ENCODE measurements at places on chromosomes 2 and 18. TPM values are rescaled to one million over a fixed set of nuclear protein-coding genes. Genes with fewer than 3 reads are reported as not detected.
A peak's percentile ranks its signal among the peaks of the same experiment; 100 is the strongest.

Gene SNED1
- polyA plus RNA-seq = not detected

Gene TRABD2A
- polyA plus RNA-seq = 3.0 TPM

Gene RALBP1
- 47.8 TPM for polyA plus RNA-seq

Gene ANKRD39
- polyA plus RNA-seq = 41.2 TPM

Gene RDH14
- 45.2 TPM for polyA plus RNA-seq

Gene TP53I3
- 0.69 TPM for polyA plus RNA-seq

Gene LRRC30
- not detected for polyA plus RNA-seq

Gene PAIP2B
- polyA plus RNA-seq = 1.6 TPM

Gene TPRKB
- polyA plus RNA-seq = 58.5 TPM

Gene GAREM2
- polyA plus RNA-seq = 0.50 TPM

Gene C1GALT1C1L
- not detected for polyA plus RNA-seq

Gene LINC00305
- not detected for polyA plus RNA-seq

Gene PJVK
- polyA plus RNA-seq = 0.19 TPM

Gene TXNDC2
- polyA plus RNA-seq = not detected

- peak; percentile 18 for DNase-seq
These were observed 53.3 kb downstream of the ZNF236 start for GRCh38 chr18:76875390-76876325.

DNA sequence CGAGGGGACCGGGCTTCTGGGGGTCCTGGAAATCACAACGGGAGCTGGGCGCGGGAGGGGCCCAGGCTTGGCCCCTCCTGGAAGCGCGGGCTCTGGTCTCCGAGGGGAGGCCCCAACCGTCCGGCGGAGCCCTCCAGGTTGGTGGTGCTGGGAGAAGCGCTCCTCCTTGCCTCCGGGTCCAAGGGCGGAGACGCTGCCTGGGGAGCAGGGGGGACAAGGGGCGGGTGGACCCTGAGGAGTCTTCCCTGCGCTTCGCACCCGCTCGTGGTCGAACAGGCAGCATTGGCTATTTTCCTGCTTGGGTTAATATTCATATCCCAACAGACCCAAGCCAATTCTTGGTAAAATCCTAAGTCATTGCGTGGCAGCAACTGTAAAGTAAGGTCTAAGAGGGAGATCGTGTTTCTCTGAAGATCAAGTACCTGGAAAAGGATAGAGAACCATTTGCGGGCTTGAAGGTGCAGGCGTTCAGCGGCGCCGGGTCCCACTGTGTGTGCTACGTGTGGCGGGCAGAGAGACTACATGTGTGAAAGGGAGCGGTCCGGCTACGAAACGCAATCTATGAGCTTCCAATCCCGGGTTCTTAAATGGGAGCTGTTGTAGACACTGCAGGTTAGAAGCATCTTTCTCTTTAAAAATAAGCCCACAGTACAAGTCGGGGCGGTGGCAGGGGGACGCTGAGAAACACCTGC lies 805 bp downstream of the CIDEA start:
- no peak for DNase-seq

DNA sequence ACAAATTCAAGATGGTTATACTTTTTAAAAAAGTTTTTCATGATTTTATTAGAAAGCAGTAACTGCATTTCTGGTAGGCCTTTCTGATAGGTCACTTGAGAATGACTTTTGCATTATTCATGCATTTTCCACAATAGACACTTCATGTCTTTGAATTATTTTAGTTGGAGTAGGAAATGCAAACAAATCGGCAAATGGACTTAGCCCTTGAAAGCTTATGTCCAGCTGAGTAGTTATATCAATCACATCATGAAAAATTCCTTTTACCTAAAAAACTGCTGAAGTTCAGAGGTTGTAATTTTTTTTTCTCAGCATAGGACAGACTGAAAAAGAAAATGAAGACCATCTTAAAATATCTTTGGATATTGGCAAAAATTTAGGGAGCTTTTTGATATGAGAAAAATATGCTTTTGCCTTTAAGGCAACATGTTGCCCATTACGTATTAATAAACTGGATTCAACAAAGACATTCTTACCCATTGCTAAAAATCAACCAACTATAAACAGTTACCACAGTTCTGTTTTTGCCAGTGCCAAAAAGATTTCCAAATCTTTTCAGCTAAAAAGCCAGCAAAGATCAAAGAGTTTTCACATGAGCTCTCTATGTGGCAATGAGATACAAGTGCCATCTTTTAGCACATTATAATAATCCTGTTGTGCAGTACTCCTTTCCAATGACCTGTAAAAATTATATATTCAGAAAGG lies 45.5 kb upstream of the FRZB start:
- DNase-seq = no peak

DNA sequence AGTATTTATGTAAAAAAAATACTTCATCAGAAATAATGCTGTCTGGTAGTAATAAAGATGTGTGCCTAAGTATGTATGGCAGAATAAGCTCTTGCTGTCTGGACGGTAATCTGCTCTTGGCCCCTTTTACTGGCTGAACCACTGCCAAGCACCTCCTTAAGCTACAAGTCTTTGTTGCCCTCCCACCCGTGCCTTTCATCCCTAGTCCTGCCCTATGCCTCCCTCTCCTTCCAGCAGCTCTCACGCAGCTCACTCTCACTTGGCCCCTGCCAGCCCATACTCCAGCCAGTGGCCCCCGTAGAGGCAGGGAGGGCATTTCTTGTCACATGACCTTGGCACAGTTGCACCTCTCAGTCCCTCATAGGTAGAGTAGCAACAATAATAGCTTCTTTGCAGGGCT lies 54.5 kb upstream of the NPAS2 start:
- no peak for DNase-seq

DNA sequence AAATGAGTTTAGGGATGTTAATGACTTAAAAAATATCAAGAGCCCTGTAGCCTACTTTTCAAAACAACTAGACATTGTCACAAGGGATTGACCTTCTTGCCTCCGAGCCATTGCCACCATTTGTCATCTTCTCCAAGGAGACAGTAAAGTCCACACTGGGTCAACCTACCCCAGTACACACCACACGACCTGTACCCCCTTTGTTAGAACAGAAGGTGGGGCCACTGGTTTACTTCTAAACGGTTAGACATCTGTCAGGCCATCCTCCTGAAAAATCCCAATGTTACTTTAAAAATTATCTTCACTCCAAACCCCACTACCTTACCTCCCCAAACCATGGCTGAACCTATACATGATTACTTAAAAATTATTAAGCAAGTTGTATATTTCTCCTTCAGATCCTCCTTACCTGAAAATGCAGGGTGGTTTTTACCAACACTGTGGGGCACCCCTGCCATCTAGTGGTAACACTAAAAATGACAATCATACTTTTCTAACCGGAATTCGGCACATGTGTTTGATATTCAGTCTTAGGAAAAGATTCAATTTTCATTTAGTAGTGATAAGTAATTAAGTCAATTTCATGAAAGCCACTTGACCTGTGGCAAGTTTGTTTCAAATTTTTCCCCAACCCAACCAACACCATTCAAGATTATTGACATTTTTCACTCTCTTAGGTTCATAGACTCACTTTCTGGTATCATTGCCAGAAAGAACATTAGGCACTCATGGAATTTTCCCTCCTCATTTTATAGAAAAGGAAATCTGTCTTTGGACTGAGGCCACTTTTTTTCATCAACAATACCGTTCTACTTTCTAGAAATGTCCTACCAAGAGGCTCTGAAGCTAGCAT lies 265.3 kb upstream of the PKDCC start:
- peak; percentile 32 for DNase-seq

DNA sequence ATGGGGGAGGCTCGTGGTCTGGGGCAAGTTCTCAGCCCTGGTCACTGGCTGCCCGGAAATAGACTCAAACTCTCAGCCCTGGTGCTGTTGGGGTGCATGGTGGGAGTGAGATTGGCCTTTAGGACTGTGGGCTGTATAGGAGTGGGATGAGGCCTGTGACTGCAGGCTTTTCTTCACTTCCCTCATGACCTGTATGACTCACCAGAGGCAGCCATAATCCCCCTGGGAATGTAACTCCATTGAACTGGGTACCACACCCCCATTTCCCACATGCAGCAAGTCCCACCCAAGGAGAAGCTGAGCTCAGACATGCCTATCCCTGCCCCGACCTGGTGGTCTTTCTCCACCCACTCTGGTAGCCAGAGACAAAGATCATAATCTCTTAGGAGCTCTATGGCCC lies 177.7 kb upstream of the OSR1 start:
- DNase-seq = no peak

DNA sequence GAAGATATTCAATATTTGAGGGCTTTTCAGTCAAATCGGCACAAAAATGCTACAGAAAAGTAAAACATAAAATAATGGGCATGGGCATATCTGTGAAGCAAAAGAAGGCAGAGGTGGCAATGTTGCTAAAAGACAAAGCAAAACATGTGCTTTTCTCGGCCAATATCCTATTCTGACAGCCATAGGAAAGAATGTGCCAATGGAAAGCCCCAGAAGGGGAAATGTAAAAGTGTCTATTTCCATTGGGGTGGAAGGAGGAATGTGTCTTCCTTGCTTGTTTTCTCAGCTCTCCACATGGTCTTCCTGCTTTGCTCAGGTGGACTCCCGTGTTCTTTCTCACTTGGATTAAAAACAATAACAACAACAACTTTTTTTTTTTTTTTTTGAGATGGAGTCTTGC lies 13.7 kb upstream of the PER2 start:
- DNase-seq = no peak

GRCh38 chr2:85132834-85133637 lies at the start of gene TCF7L1:
Gene TCF7L1, plus strand, starts transcription at chr2:85133392. Its CDS starts 293 bp downstream, at chr2:85133685.
- DNase-seq = peak; percentile 13

- no peak for DNase-seq
These were observed 113.5 kb downstream of the KCTD1 start for GRCh38 chr18:26434887-26435286.

DNA sequence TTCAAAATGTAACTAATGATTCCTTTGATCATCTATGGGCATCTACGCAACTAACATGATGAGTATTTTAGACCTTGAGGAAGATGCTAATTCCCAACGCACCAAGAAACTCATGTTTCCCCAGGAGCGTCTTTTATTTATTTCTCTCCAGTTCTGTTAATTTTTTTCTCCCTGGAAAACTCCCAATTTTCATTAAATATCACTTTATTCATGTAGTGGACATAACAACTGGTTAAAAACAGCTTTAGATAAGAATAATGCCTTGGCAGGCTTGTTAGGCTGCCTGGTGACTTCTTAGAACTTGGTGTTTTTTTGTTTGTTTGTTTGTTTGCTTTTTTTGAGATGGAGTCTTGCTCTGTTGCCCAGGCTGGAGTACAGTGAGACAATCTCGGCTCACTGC lies 62.9 kb upstream of the ZFP36L2 start:
- no peak for DNase-seq

GRCh38 chr2:226835420-226835795 lies 446 bp upstream of the RHBDD1 start:
- DNase-seq = no peak

DNA sequence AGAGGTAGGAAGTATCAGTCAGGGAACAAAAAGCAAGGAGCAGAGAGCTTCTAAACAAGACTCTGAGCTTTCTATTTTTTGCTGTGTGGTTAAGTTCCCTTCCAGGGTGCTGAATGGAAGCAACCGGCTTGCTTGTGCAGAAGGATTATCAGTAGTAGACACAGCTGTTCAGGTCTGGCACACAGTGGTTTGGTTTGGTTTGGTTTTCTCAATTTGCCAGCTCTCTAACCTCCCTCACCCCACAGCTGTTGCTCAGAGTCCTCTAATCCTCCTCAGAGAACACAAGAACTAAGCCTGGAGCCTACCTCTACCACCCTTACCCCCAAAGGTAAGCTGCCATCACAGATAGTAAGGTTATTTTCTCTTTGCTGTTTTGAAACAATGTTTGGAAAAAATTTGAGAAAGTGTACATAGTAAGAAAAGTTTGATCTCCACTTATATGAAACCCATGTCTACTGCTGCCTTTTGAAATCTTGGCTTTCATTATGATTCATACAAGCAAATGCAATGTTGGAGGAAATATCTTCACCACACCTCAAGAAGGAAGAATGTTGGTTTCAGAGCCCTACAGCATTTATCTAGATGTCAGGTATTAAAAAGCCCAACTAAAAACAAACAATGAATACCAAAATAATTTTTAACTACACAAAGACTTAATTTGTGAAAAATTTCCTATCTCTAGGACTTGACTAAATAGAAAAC lies 255.3 kb downstream of the NR4A2 start:
- DNase-seq = no peak

DNA sequence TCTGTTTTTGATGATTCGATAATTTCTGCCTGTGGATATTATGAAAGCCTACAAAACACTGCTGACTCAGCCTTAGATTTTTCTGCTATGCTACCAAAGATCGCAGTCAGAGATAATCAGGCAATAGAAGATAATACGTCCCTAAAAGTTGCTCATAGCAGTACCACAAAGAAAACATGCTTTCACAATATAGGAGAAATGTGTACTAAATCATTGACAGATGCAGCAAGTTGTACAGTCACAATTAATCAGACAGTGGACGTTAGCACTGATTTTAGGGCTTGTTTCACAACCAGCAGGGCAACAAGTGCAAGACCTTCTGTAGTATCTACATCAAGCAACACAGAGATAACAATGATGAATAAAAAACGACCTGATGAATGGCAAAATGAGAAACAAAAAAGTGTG lies 19.5 kb downstream of the RBM44 start:
- no peak for DNase-seq

GRCh38 chr2:127638361-127639110 lies 7.4 kb upstream of the GPR17 start:
- DNase-seq = no peak

GRCh38 chr2:190431907-190432306 lies 23.8 kb downstream of the MFSD6 start:
- no peak for DNase-seq

- no peak for DNase-seq
These were observed 103.4 kb upstream of the MSH2 start for GRCh38 chr2:47299555-47299954.

GRCh38 chr2:81235601-81236000 lies 931.0 kb upstream of the LRRTM1 start:
- no peak for DNase-seq

- no peak for DNase-seq
These were observed 95.1 kb downstream of the MYO5B start for GRCh38 chr18:50099725-50100407.

DNA sequence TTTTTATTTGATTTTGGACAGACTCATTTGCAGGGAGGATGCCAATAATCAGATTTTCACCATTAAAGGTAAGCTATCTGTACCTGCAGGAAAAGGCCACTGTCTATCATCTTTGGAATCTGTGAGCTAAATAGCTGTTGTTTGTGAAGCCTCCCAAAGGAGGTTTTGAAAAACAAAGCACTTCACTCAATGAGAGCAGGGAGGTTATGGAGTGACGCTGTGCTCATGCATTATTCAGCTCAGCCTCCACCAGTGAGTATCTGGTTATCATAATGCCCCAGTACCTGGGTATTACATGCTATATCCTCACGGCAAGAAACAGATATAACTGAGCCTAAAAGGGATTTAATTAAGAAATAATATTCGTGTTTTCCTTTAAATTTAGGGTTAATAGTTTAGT lies 189.6 kb upstream of the PIK3C3 start:
- no peak for DNase-seq

DNA sequence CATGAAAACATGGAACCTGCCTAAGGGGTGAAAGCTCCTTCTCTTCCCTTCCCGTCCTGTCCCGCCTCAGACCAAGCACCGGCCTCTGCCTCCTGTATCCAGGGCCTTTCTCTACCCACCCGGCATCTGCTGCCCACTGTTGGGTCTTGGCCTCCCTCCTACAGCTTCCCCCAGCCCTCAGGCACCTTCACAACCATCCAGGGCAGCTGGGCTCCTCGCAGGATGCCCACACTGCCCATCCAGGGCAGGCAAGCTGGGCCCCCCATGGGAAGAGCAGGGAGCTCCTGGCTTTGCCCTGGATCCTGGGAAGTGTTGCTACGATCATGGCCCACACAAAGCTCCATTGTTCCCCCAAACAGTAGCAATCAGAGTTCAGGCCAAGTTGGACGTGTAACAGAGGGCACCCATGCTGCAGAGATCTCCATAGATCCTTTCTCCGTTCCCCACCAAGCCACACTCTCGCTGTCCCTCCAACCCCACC lies 206.6 kb downstream of the NDUFA10 start:
- no peak for DNase-seq

GRCh38 chr2:235694721-235695601 lies 201.1 kb downstream of the AGAP1 start:
- no peak for DNase-seq

Data from immature natural killer cell (primary cell).